ENCODE measurements at places on chromosomes 16 and 17.

- DNase-seq = no peak
Measured at GRCh38 chr17:70794738-70795137, 625.4 kb downstream of the KCNJ2 start.

GRCh38 chr16:48386559-48387312, 1.5 kb upstream of the SIAH1 start:
- DNase-seq = no peak

GRCh38 chr16:84614968-84615813, 2.7 kb downstream of the COTL1 start:
- DNase-seq = no peak

GRCh38 chr17:17926840-17927449, 45.3 kb downstream of the TOM1L2 start:
- DNase-seq = no peak

DNA sequence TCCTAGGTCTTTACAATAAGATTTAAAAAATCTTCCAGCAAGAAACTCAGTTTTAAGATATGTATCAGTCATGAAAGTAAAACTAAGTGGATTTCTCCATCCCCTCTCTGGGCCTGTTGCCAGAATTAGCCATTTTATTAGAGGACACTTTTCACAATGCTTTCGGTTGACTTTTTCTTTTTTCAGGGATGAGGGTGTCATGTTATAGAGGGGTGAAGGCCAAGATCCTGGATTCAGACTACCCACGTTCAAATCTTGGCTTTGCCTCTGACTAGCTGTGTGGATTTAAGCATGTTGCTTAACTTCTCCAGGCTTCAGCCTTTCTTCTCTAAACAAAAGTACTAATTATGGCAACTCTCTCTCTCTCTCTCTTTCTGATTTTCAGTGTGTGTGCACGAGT, 111.7 kb upstream of the COX10 start:
- no peak for DNase-seq
